ENCODE measurements at places on chromosomes 6 and 20.

GRCh38 chr6:140932909-140933308 is 1199.8 kb upstream of the GJE1 start:
- DNase-seq = no peak

DNA sequence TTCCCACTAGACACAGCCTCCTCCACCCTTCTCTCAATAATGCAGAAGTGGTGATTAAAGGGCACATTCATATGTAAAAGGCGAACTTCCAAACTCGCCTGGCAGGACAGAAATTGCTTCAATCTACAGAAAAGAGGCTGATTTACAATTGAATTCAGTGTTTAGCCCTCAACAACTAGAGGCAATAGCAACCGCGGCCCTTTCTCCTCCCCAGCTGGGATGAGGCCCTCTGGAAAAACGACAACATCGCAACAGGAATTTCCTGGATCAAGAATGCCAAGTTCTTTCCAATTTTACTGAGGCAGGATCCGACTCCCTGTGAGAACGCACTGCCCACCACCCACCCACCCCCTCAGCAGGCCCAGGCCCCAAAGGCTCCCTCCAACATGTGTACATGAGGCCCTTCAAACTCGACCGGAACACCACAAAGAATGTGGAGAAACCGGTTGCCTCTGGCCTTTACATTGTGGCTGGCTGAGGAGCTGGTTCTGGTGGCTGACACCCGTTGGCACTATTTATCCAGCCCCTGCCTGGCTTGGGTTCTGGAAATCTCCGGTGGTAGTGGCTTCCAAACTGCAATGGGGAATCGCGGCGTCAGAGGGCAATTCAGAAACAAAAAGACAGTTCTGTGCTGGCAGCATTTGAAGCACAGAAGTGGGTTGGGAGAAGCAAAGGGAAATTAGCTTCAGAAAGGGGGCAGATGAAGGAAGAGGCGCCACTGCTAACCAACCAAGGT is 36.8 kb downstream of the ZMYND8 start:
- peak; percentile 85 for DNase-seq

- DNase-seq = no peak
Measured at GRCh38 chr6:136429264-136430065, 120.8 kb downstream of the MAP7 start.

DNA sequence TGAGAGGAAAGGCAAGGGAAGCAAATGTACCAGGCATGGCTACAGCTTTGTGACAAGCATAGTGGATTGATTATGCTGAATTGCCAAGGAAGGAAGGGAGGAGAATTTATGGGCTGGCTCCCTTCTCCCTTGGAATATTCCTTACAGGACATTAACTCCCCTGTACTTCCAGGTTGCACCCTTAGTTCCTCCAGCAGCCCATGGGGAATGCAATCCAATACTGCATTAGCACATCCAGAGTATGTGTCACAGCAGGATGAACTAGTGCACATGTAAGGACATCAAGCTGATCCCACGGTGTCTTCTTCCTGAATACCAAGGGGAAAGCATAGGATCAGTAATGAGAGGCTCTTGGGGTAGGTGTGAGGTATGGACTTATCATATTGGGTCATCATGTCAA is 390.7 kb upstream of the POU3F2 start:
- DNase-seq = no peak

DNA sequence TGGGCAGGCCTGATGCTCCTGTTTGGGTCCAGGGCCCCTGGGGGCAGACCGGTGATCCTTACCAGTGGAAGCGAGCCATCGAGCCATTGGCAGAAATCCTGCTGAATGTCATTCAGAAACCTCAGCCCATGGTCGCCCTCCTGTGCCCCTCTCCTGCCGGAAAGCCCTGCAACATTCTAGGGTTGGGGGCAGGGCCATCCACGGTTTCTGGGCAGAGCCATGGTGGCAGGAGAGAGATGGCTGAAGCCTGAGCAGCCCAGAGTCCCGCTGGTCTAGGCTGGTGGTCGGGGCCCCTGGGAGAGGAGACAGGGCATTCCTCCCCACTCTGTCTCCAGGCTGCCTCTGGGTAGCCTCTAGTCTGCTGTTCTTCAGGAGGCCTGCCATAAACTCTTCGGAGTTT is 19.6 kb upstream of the CHMP4B start:
- no peak for DNase-seq
